ENCODE measurements at places on chromosomes 1 and 21.

- DNase-seq, result no peak
Measured at GRCh38 chr1:76379506-76379905, 305.0 kb downstream of the ST6GALNAC3 start.

DNA sequence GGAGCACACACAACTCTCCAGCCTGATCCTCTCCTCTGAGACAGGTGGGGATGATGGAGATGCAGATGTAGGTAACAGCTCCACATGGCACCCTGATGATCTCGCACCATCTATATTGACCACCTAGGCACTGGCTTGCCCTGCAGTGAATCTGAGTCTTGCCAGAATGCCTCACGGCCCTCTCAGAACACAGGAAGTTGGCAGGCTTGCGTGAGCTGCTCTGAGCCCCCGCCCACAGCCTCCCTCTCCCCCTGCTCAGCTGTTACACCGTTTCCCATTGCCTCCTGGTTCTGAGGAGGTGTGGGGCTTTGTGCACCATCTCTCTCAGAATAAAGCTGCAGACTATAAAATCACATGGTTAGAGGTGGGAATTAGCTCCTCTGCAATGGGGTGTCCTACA lies 48.0 kb downstream of the URB2 start:
- DNase-seq, result no peak

DNA sequence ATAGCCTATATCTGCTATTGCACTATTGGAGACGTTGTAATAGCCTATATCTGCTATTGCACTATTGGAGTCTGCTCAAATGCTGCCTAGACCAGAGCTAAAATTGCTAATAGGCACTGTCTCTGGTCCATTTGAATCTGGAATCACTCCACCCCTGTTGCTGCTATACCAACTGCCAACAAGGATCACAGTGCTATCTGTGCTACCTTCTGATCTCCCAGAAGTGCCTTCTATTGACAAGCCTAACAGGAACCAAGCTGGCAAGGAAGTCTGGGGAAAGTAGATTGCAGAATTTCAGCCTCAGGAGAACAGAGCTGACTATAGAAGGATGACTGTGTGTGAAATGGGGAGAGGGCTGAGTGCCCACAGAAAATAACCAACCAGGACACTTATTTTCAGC lies 15.9 kb downstream of the RWDD3 start:
- no peak for DNase-seq

- no peak for DNase-seq
Measured at GRCh38 chr1:34847094-34847493, 12.5 kb downstream of the SMIM12 start.

DNA sequence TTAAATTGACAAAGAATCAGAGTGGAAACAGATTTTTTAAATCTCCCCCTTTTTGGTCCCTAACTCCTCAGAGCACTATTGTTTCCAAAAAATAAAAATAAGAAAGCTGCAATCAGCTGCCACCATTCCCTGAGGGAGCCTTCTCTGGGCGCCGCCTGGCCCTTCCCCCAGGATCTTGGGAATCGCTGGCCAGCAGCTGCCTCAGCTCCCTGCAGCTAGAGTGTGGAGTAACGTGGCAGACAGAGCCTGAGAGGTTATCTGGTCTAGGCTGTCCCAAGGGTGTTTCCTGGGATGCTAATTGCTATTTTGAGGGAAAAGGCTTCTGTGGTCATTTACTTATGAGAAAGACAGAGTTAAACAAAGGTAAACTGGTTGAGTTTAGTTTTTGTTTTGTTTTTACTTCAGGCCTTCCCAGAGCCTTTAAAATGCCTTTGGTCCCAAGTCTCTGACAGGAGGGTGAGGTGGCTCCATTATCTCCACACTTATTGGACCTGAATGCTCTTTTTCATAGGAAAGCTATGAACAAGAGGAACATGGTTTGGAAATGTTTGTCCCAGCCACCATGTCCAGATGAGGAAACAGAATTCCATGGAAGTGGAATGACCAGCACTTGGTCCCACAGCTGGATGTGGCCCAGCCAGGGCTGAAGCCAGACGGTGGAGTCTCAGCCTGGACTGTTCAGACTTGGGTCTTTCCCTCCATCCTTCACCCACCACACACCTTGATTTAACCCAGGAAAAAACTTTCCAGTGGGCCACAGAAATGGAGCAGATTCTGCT lies 14.1 kb upstream of the KIAA1614 start:
- DNase-seq, result no peak

- DNase-seq, result no peak
Measured at GRCh38 chr1:221834698-221835513, 93.0 kb upstream of the DUSP10 start.

- DNase-seq, result no peak
Measured at GRCh38 chr1:15703562-15703961, 19.4 kb downstream of the PLEKHM2 start.

- DNase-seq, result no peak
Measured at GRCh38 chr1:29426701-29427279, 190.5 kb downstream of the PTPRU start.

DNA sequence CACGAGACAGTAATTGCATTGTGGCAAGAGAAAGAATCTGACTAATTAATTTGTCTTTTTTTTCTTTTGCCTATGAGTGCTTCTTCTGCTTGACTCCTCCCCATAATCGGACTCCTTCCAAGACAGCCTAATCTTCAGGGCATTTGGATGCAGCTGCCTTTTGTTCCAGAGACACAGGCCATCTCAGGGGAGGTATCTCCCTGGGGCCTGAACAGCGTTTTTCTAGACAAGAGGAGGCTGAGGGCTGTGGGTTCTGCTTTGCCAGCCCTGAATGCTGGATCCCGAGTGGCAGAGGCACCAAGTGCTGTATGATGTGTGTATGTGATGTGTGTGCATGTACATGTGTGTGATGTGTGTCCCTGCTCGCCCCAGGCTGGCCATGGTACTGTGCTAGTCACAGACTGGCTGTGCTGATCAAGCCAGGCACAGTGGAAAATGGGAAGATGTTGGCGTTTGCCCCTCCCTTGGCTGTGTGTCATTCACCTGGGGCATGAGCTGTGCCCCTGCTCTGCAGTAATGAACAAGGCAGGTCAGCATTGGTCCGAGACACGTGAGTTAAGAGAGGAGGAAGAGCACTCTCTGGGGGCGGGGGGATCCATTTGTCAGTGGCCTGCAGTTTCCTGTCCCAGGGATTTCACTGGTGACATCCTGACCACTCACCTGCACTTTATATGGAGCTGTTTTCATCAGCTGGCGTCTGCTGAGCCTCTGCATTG lies 77.2 kb downstream of the ADARB1 start:
- DNase-seq, result no peak

DNA sequence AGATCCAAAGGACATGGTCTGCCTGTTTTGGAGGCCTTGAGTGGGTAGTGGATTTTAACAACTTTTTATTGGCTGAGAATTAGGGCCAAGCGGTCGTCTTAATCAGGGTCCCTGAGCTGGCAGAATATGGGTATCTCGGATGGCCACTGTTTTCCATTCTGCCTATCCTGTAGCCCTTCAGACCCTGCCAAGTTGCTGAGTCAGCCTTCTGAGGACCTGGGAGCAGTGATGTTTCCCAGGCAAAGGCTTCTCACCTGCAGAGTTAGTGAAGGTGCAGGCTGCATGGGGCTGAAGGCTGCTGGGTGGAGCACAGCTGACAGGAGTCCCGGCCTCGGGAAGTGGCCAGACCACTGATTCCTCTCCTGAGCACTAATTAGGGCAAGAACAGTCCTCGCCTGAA lies 11.4 kb downstream of the RASSF5 start:
- DNase-seq, result no peak

DNA sequence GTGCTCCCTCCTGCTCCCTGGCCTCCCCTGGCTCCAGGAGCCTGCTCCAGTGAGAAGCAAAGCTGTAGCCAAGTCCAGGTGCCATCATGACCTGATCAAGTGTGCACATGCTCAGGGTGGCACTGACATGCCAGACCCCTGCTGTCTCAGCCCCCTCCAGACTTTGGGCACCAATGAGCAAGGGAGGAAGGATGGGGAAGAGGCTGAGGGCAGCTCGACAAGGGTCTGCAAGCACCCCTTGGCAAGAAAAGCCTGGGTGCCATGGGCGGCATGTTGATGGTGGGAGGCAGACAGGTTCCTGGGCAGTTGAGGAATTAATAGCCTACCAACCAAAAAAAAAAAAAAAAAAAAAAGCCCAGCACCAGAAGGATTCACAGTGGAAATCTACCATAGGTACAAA lies 942.6 kb upstream of the PRMT6 start:
- DNase-seq, result no peak

- DNase-seq, result no peak
Measured at GRCh38 chr1:84164567-84165021, 20.5 kb downstream of the PRKACB start.

DNA sequence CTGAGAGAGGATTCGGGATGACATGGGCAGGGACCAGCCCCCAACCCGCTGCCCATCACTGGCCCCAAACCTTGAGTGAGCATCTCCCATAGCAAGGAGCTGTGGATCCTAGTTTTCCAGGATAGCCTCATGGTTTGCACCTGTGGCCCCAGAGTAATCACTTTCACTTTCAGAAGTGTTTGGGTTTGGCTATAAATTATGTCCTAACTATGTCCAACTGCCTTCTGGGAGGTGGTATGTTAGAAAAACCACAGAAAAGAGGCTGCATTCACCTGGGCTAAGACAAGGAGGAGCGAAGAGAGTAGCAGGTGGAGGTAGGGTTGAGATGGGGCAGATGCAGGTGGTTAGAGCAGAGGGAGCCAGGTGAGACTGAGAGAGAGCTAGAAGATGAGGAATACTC lies 19.4 kb upstream of the CLIC6 start:
- DNase-seq, result no peak

- DNase-seq, result no peak
Measured at GRCh38 chr1:108028841-108029388, 63.9 kb upstream of the VAV3 start.

GRCh38 chr1:47424336-47424982 lies 8.4 kb downstream of the FOXE3 start:
- DNase-seq, result no peak

DNA sequence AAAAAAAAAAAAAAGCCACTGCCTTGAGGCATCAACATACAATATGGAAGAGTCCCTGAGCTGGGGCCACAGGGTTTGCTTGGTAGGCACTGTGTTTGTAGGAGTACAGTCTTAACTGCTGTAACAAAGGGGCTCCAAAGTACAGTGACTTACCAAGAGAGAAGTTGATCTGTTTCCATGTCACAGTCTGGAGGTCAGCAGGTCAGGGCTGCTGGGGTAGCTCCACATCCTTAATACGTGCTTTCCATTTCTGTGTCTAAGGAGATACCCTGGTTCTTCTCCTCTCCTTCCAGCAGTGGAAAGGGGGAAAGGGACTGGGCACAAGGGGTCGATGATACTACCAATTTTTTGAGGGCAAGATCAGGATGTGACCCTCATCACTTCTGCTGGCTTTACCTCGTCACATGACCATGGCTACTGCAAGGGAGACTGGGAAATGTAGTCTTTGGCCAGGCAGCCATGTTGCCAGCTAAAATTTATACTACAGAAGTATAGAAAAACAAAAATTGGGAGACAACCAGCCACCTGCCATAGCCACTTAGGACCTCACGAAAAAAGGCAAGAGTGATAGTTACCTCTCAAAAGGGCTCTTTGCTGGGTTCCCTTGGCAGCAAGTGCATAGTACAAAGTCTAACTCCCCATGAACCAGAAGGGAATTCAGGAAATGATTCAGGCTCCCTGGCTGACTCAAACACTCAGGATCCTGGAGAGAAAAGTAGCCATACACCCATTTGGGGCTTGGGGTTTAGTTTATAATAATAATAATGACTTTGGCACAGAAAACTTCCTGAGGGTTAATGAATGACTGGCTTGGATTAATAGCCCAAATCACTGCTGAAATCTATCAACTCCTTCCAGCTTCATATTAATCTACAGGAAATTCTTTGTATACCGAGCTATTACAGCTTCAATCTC lies 52.7 kb upstream of the ATP5PO start:
- DNase-seq, result no peak

- no peak for DNase-seq
Measured at GRCh38 chr1:224791362-224791941, 138.0 kb upstream of the DNAH14 start.

GRCh38 chr1:78284354-78284753 lies 206.4 kb upstream of the PTGFR start:
- no peak for DNase-seq

DNA sequence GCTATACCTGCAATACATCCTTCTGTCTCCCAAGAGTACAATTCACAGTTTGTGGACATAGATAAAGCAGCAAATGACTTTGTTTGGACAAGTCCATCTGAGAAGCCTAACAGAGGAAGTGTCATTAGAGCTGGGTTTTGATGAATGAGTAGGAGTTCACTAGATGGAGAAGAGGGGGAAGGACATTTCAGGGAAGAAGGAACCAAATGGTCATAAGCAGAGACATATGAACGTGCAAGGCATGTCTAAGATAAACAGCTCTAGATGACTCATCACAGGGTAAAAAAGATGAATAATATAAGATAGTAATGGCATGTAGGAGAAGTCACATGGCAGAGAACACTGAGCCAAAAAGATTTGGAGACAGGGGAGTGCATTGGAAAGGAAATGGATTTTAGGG lies 54.5 kb downstream of the HMGB4 start:
- no peak for DNase-seq

GRCh38 chr1:67053535-67053784 lies 488 bp downstream of the SLC35D1 start:
- DNase-seq, result no peak

GRCh38 chr1:95954585-95954984 lies 720.6 kb downstream of the RWDD3 start:
- no peak for DNase-seq

GRCh38 chr1:3476666-3477065 lies 22.2 kb downstream of the ARHGEF16 start:
- DNase-seq, result no peak

DNA sequence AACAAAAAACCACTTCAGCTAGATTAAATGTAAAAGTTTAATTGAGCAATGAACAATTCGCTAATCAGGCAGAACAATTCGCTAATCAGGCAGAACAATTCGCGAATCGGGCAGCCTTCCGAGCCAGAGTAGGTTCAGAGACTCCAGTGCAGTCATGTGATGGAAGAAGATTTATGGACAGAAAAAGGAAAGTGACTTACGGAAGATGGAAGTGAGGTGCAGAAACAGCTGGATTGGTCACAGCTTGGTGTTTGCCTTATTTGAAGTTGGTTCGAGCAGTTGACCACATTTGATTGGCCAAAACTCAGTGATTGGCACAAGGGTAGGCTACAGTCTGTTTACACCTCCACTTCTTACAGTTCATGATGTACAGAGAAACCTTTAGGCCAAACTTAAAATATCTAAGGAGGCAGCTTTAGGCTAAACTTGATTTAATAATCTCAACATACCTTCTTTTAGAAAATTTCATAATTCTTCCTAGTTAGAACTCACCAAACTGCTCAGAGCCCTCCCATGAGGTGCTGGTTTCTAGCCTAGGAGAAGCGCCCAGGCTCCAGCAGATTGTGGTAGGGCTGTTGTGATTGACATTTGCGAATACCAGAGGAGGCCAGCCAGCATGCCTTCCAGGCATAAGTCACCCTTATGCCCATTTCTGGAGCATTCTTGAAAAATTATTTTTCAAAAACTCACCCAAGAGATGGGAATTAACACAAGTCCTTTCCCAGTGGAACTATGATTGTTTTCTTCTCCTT lies 22.8 kb upstream of the KCNC4 start:
- no peak for DNase-seq

DNA sequence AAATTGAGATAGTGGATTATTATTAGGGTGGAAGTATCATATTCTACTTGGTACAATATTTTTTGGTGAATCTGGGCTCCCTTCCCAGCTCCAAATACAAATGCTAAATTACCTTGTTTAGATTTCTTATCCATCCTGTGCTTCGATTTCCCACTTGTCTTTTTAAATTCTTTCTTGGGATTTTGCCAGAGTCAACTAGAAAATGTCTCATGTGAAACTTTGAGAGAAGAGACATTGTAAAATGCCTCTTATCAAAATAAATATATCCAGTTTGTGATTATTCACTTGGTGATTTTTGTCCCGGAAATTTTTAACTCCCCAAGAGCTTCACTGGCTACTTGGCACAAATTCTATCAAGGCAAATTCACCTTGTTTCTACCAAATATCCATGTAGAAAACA lies 202.0 kb downstream of the FMN2 start:
- DNase-seq, result no peak

All from CD4-positive, alpha-beta T cell treated with Interleukin-15 for 1 hour (primary cell).